ENCODE measurements at places on chromosomes 1 and 21.

DNA sequence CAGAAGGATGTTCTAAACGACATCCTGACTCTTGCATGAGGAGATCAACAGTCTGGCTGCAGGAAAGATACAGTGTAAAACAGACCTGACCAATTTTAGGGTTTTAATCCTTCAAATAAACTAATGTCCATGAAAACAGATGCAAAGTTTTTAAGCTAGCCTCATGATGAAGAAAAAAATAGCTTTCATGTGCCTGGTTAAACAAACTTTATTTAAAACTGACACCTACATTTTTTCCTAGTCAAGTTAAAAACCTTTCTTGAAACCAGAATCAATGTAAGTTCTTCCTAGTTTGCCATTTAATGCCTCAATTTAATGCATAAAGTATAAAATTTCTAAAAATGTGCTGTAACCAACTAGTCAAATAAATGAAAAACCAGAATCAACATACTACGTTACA lies 2.9 kb downstream of the WDR26 start:
- no peak for DNase-seq

- no peak for DNase-seq
Observed at GRCh38 chr1:202165942-202166843, 5.8 kb upstream of the PTPN7 start.

DNA sequence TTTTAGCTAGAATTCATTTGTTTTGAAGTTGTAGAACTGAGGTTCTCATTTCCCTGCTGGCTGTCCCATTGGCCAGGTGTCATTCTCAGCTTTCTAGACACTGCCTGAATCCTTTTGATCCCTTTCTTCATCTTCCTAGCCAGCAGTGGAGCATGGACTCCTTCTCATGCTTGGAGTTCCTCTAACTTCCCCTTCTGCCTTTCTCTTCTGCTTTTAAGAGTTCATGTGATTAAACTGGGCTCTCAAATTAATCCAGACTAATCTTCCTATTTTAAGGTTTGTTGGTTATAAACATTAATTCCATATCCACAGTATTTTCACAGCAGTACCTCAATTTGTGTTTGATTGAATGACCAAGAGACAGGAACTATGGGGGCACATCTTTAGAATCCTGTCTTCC lies 52.3 kb downstream of the ADAMTS5 start:
- no peak for DNase-seq

GRCh38 chr1:119475866-119476439 lies 31.1 kb upstream of the HSD3B1 start:
- peak; percentile 40 for DNase-seq

DNA sequence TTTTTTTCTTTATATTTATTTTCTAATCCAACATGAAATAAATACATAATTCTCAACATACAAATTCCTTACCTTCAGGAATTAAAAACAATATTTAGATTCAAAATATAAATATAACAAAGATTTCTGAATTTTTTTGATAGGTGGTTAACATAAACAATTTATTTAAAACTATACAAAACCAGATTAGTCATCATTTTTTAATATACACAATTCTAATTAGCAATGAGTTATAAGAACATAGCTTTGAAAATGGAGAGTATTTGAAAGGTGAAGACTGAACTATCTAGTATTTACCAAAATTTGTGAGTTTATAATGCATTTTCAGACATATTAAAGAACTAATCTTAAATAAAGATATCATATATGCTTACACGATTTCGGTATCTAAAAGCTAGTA lies 37.5 kb downstream of the TPR start:
- no peak for DNase-seq

- DNase-seq = no peak
Observed at GRCh38 chr21:44613386-44614155, 1.7 kb downstream of the KRTAP10-8 start.

DNA sequence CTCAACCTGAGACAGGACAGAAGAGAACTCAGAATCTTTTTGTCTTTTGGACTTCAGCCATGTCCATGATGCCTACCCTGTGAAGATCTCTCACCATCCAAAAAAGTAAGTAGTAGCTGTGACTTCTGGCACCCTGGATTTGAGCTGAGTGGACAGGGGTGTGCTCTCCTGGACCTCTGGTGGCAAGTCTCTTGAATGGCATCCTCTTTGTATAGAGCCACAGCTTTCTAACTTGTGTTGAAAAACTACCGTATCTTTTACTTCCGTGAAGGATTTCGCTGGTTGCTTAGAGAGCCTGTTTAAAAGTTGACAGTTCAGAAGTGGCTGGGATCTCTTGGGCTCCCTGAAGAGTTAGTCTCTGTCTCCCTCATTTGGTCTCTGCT lies 1.8 kb downstream of the MFN2 start:
- peak; percentile 51 for DNase-seq

DNA sequence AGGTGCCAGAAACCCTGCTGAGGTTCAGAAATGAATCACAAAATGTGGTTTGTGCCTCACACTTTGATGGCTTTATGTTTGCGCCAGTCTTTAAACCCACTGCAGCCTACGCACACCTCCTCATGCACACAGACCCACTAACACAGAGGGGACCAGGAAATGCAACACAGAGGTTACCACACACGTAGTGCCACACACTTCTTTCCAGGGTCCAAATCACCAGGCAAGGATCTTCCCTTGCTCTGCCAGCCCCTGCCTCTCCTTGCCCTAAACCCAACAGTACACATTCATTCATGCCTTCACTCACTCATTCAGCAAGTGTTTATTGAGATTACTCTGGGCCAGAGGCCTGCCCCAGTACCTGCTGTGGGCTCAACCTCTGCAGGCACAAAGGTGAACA lies 17.5 kb downstream of the MAB21L3 start:
- no peak for DNase-seq

GRCh38 chr1:36842448-36842847 lies 191.9 kb downstream of the GRIK3 start:
- DNase-seq = no peak

DNA sequence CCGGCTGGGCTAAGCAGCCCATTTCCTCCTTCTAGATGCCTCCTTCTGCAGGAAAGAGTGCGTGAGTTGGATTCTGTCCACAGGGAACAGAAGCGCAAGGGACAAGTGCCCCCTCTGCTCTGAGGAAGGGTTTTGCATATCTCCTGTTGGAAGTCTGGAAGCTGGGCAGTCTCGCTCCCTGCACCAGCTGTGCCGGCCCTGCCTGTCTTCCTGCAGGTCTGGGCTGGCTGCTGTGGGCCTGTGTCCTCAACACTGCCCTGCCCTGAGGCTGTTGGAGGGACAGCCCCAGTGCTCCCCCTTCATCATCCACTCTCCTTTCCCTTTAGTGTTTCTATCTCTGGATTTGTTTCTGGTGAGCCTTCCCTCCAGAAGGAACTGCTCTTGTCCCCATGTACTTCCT lies 21.8 kb downstream of the ADARB1 start:
- no peak for DNase-seq

DNA sequence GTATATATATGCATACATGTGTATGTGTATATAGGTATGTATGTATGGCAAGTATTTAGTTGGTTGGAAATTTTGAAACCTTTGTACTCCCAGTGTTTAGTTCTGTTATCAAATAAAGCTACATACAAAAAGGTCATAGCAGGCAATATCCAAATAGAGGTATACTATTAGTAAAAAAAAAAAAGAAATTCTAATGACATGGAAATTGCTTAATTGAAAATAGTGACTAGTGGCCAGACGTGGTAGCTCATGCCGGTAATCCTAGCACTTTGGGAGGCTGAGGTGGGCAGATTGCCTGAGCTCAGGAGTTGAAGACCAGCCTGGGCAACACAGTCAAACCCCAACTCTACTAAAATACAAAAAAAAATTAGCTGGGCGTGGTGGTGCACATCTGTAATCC lies 351.6 kb upstream of the NR5A2 start:
- DNase-seq = no peak

- DNase-seq = no peak
Observed at GRCh38 chr1:32904797-32905196, 3.6 kb upstream of the TMEM54 start.

DNA sequence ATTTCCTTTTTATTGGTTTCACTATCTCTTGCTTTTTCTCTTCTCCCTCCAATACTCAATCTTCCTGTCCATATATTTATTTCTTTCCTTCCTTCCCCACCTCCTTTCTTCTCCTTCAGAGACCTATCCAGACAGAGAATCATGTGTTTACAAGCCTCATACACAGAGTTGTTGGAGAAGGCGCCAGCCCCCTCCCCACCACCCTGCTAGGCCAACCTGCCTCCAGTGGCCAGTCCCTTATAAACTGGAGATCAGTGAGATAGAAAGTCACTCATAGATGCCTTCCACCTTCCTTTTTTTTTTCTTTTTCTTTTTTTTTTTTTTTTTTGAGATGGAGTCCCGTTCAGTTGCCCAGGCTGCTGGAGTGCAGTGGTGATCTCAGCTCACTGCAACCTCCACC lies 53.3 kb downstream of the CD247 start:
- DNase-seq = no peak

DNA sequence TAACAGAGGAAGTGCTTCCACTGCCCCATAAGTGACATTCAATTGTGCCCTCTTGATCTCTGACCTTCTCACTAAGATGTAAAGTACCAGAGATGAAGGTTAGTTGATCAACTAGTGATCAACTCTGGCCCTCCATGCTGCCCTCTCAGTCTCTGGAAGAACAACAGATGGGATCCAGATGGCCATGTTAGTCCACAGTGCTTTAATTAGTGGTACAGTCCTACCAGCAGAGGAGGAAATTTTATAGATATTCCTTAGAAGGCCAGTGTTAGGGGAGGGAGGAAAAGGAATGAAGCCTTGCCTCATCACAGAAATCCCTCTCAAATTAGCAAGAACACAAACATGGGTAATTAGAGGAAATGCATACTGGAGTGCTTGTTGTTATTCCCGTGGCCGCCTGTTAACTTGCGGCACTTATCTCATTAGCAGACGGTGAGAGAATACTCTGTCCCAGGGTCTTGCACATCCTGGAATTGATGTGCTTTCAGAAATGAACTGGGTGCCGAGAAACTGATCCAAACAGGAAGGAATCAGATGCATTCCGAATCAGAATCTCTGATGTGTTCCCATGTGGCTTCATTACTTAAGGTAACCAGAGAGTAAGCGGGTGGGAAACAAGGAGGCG lies 91.1 kb upstream of the RGS4 start:
- no peak for DNase-seq

All from A549 (cell line).